ENCODE measurements at places on chromosomes 7 and 10. TPM values are rescaled to one million over a fixed set of nuclear protein-coding genes. Genes with fewer than 3 reads are reported as not detected.

DNA sequence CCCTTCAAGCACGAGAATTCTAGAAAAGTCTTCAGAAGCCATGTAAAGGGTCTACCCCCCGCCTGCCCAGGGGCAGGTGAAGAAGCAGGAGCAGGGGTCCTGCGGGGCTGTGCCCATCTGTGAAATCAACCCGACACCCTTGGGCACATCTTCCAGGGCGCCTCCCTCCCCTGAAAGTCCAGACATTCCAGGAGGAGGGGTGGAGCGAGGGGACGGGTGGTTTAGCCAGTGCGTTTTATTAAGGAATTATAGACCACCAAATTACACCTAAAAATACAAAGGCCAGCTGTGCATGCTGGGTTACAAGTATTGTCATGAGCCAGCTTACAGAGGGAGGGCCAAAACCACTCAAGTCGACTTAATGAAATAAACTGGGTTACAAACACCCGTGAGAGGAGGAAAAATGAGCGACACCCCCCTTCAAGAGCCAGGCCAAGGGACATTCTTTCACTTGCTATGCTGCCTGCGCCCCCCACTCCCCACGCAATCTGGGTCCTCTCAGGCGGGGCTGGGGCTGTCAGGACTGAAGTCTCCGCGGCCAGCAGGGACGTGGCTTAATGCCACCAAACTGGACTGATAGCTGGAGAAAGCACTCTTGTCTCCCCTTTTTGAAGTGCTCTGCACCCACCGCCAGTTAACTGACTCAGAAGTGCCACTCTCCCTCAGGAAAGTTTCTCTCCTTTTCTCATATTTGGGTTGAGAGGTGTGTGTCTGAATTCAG, 360.3 kb downstream of the FRMD4A start:
- no peak for DNase-seq

- peak; percentile 11 for DNase-seq
Observed at GRCh38 chr7:2036786-2037185, 196.0 kb downstream of the MAD1L1 start.

- DNase-seq, result no peak
Observed at GRCh38 chr10:101090597-101090996, 28.8 kb downstream of the KAZALD1 start.

- no peak for DNase-seq
Observed at GRCh38 chr7:88398459-88398858, 91.8 kb upstream of the STEAP4 start.

GRCh38 chr10:18229826-18230225, 89.6 kb downstream of the CACNB2 start:
- DNase-seq, result no peak

- DNase-seq, result no peak
Observed at GRCh38 chr7:150520145-150520544, 5.5 kb downstream of the GIMAP7 start.

DNA sequence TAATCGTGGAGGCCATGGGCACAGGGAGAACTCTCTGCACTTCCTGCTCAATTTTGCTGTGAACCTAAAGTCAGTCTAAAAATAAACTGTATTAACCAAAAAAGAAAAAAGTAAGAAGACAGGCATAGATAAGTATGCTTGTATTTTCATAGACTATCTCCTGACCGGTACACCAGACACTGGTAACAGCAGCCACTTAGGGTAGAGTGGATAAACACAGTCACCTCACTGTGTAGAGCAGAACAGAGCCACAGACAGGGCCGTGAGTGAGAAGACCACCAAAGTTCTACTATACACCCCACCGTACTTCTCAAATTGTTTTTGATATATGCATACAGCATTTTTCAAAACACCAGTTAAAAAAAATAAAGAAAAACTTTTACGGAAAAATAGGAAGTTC, 25.0 kb downstream of the NUDCD3 start:
- DNase-seq, result no peak

DNA sequence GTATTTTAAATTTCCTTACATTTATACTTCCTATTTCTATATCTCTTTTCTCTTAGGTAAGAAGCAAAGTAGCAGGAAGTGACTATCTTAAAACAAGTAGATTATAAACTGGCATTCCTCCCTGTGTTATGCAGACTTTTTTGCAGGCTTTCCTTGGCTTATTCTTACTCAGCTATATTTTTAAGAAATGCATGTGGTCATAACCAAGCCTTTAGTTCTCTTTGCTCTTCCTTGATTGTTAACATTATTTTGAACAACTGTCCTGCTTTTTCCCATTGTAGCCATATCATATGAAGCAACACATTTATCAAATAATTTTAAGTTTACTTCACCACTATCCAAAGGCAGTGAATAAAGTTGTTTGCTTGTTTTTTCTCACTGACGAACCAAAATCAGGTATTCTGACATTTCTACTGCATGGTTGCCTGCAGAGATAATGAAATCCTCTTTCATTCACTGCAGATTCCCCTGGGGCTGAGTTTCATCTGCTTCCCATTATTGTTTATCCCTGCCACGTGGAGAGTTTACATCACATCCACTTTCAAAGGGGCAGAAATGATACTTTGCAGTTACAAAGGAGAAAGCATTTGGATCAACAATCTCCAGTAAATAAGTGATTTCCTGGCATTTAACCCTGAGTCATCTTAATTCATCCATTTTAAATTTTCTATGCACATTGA, 389.9 kb upstream of the SEMA3C start:
- no peak for DNase-seq

GRCh38 chr7:96090756-96091155, 231.1 kb downstream of the SLC25A13 start:
- no peak for DNase-seq

DNA sequence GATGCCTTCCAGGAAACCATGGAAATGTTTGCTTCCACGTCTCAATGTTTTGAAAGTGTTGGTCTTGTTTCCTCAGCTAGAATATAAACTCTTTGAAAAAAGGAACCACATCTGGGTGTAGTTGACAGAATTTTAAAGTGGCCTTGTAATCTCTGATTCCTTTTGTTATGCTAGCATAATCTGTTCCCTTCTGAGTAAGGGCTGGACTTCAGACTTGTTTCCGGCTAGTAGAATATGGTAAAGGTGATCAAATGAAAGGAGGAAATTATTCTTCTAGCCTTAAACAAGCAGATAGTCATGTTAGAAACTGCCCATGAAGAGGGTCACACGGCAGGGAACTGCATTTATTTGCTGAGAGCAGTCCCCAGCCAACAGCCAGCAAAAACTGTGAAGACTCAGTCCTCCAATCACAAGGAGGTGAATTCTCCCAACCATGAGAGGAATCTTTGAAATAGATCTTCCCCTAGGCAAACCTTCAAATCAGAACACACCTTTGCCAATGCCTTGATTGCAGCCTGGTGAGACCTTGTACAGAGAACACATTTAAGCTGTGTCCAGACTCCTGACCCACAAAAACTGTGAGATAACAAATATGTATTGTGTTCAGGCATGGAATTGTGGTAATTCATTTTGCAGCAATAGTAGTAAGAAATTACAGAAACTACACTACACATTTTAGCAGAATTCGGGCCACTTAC, 316.9 kb upstream of the SP8 start:
- no peak for DNase-seq

GRCh38 chr10:14555807-14556206, 218.9 kb downstream of the FAM107B start:
- no peak for DNase-seq

DNA sequence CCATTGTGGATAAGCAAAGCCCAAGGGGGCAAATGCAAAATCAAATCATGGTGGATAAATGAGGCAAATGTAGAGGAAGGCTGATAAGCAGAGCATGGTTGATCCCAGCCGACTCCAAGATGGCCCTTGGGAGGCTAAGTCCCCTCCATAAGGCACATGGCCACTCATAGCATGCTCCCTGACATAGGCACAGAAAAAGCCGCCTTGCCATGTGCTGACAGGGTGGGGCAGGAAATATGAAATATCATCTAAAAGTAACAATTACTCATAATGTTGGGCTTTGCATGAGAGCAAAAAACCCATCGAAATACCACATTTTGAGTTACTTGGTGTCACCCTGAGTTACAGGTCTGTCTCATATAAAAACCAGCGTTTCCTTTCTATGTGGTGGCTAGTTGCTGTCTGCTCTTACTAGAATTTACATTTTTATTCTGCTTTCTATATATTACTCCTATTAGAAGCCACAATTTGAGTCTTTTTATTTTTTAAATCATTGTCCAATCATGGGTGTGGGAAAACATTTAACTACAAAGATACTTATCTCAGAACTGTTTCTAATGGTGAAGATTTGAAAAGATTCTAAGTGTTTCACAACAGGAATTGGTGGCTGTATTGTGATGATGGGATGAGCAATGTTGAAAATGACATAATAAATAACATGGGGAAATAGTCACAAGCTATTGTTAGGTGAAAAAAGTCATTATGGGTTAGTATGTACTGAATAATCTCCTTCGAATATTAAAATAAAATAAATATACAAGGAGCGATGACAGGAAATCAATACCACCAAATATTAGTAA, 102.7 kb downstream of the CUBN start:
- no peak for DNase-seq

DNA sequence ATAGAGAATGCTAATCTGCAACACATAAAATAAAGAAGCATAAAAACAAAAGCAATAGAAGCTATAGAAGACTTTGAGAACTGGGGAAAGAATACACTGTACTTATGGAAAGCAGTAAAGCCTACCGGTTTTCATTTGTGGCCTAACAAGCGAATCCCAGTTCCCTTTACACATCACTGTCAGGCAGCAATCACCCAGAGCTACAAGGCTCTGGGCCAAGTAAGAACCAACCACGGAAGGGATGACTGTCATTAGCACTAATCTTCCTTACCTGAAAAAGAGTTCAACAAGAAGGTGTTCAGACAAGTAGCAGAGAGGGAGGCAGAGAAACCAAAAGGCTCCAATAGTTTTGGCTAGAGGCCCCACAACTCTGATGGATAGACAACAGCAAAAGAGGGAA, 15.0 kb downstream of the CCDC6 start:
- DNase-seq, result no peak

GRCh38 chr10:71940752-71941151, 23.4 kb upstream of the CHST3 start:
- DNase-seq, result no peak

DNA sequence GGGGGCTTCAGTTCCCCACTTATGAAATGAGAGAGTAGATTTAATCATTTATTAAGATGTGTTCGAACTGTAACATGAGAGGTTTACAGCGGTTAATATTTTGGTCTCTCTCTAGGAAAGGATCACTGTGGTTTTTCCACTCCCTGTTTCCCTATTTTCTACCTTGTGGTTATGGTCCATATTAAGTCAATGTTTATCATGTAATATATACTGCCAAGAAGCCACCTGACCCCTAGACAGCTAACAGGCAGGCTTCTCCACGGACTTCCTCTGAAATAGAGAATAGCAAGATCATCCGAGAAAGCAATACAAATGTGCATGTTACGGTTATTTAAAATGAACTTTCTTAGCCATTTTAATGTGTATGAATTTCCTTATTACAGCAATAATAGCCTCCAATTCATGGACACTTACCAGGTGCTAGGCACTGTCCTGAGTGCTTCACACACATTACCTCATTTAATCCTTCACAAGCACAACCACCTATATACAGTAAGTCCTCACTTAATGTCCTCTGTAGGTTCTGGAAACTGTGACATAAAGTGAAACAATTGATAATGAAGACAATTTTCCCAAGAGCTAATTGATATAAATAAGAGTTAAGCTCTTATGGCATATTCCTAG, 835 bp upstream of the COL28A1 start:
- no peak for DNase-seq

- no peak for DNase-seq
Observed at GRCh38 chr10:121309164-121309563, 289.1 kb downstream of the FGFR2 start.

DNA sequence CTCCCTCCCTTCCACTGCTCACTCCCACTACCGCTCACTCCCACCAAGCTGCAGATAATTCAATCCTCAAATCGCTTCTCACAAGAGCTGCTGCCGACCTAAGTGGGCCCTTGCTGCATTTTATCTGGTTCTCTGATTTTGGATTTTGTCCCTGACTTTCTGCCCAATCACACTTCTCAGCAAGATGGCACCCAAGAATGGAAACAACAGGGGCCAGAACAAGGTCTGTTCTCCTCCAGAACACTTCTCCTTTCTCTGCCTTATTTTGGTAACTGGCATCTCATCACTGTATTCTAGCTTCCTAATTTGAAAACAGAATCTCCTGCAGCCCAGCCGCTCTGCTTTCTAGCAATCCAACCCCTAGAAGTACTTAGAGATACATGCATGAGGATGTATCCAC, 172.8 kb downstream of the GRID1 start:
- DNase-seq, result no peak

DNA sequence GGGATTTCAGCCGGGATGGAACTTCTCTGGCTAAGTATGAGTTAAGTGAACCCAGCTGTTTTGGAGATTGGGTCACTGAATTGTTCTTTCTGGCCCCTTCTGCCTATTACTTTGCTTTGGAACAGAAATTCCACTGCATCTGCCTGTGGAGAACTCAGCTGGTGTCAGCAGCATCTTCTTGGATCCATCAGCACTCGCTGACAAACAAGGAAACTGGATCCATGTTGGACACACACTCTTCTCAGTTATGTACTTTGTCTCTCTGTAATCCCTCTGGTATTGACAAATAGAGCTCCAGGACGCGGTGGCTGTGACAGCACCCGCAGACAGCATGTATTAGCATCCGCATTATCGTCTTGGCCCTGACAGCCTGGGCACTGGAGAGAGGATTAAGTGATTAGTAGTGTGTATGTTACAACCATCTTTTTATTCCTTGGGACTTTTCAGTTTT, 73.0 kb upstream of the BMPER start:
- DNase-seq, result no peak

- no peak for DNase-seq
Observed at GRCh38 chr7:131371411-131371810, 43.7 kb downstream of the MKLN1 start.

- no peak for DNase-seq
Observed at GRCh38 chr7:154577141-154577873, 425.6 kb downstream of the PAXIP1 start.

DNA sequence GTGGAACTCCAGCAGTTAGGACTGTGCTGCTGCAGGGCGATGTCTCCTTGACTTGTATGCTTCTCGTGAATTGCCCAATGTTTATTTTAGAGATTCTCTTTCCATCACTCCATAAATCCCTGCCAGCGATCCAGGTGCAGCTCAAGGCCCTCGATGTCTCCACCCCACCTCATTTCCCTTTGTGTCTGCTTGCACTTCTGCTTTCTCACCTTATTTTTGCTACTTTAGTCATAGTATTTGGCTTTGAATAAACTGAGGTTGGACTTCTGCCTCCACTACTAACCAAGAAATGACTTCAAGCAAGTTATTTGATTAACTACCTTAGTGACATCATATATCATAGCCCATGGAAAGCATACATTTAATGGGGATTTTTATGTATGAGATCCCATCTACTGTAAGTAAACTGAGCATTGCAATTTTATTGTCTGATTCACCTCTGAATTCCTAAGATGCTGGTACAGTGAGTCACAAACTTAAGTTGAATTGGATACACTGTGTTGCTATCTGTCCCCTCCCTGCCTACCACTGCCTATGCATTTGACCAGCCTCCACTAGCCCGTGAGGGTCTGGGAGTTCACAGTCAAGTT, 255.8 kb downstream of the ABCA13 start:
- DNase-seq, result no peak

- DNase-seq, result no peak
Observed at GRCh38 chr7:33185786-33186185, 56.4 kb downstream of the BBS9 start.

- DNase-seq, result no peak
Observed at GRCh38 chr7:70210936-70211310, 612.6 kb downstream of the AUTS2 start.

- no peak for DNase-seq
Observed at GRCh38 chr10:13485623-13486022, 43.2 kb downstream of the BEND7 start.

The CPEB3 gene
- 11.4 TPM for total RNA-seq

The PNLIPRP1 gene
- not detected for total RNA-seq

The ELOVL3 gene
- total RNA-seq, result 1.3 TPM

The C10orf67 gene
- total RNA-seq, result 0.27 TPM

The HECTD2 gene
- 6.5 TPM for total RNA-seq

The GHRHR gene
- not detected for total RNA-seq
